Left cardiac atrium (tissue), 4 donors: ENCODE measurements at places on chromosomes 3 and 15. TPM values are rescaled to one million over a fixed set of nuclear protein-coding genes. Genes with fewer than 3 reads are reported as not detected.

The UTS2B gene
- total RNA-seq, result 0.24 TPM

The PLA2G4F gene
- total RNA-seq, result 1.5 TPM

The MGLL gene
- total RNA-seq, result 122 TPM

The EOGT gene
- 34.8 TPM for total RNA-seq

- no peak for DNase-seq
Measured at GRCh38 chr3:52259035-52259434, 13.5 kb downstream of the PPM1M start.

DNA sequence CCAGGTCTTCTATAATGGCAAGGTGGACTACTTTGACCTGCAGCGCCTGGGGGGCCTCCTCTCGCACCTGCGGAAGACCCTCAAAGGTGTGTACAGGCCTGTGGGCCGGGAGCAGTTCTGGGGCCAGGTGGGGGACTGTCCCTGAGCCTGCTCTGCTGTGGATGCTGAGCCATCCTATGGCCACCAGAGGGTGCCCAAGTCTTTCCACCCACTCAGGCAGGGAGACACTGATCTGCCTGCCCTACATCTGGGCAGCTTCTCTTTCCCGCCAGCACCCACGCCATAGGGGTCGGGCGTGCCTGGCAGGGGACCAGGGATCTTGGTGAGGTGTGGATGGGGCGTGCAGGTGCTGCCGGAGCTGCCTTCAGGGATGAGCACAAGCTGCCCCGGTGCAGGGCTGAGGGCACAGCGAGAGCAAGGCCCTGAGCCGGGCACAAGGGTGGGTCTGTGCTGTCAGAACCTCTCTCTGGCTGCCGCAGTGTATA is 14.1 kb downstream of the RNF123 start:
- peak; percentile 58 for DNase-seq

GRCh38 chr3:111979434-111980038 is 710 bp downstream of the ABHD10 start:
- DNase-seq, result no peak

- DNase-seq, result no peak
Measured at GRCh38 chr3:141680620-141681389, 57.3 kb upstream of the RNF7 start.

DNA sequence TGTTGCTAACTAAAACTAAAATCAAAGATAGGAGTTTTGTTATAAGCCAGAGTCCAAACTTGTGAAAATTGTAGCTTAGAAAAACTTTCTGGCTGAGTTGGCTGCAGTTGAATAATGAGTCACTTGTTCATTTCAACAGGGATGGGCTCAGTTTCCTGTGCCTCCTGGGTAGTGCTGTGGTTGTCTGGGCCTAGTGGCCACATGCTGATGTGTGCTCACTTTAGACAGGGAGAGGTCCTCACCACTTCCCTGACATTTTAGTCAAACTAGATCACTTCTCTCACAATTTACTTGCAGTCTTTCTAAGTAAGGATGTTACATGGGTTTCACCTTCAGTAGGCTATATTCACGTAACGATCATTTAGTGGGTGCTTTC is 6.3 kb upstream of the UBE2Q2 start:
- DNase-seq, result peak; percentile 39
